ENCODE measurements at places on chromosomes 11 and 22.

DNA sequence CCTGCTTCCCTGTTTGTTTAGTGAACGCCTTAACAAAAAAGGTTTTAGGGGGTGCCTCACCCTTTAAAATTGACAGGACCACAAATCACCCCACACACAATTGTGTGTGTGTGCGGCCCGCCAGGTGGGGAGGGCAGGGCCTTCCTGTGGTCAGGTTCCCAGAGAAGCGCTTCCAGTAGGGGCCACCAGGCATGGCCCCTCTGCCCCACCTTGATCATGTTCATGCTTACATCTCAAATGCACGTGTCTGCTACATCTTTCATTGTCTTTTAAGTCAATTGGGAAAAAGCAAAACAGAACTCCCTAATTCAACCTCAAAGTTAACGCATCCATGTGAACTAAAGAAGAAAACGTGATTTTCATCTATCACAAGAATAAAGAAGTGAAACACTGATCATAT, 1335.3 kb downstream of the TBC1D22A start:
- DNase-seq = no peak

- no peak for DNase-seq
Observed at GRCh38 chr11:21807350-21807749, 385.5 kb upstream of the ANO5 start.

GRCh38 chr11:129694966-129695365, 120.7 kb upstream of the TMEM45B start:
- no peak for DNase-seq

DNA sequence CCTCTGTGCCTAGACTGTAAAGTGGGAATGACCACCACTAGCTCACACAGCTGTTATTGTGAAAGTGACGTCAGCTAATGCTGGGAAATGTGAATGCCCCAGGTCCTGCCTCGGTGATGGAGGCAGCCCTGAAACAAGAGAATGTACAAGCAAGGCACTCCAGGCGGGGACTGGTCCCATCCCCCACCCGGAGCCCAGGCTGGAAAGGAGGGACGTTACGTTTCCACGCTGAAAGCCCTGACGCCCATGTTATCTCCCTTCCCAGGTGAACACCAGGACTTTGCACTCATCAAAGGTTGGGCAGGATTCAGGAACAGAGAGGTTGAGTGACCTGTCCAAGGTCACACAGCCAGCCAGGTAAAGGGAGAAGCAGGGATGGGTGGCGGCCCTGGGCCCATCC, 784 bp downstream of the SULT4A1 start:
- no peak for DNase-seq

- DNase-seq = no peak
Observed at GRCh38 chr22:31628969-31629708, 32.9 kb downstream of the PISD start.

All from activated CD4-positive, alpha-beta T cell treated with anti-CD3 and anti-CD28 coated beads, Interleukin-10, Interleukin-2, amounts not matched to agents 100 ng/mL and 50 ng/mL, durations not matched to agents 16 hours and 8 hours (primary cell).